Activated CD4-positive, alpha-beta T cell treated with anti-CD3 and anti-CD28 coated beads, Interleukin-2, amount 10 ng/mL, durations not matched to agents 24 days and 14 days (primary cell): ENCODE measurements at places on chromosomes 12 and 14. TPM values are rescaled to one million over a fixed set of nuclear protein-coding genes. Genes with fewer than 3 reads are reported as not detected.

RXYLT1 gene
- total RNA-seq = 26.6 and 27.6 TPM in 2 replicates

MMP14 gene
- total RNA-seq = 2.1 and 3.2 TPM in 2 replicates

TEX52 gene
- total RNA-seq = 0.17 TPM in 1 of 2 replicates, not detected in the other

PLBD2 gene
- total RNA-seq = 16.0 and 16.3 TPM in 2 replicates

BEGAIN gene
- total RNA-seq = 3.0 and 4.8 TPM in 2 replicates

ABCB9 gene
- 3.7 and 4.1 TPM in 2 replicates for total RNA-seq

SPSB2 gene
- 3.4 TPM in 2 replicates for total RNA-seq

NINJ2 gene
- 4.8 and 5.5 TPM in 2 replicates for total RNA-seq

CMTM5 gene
- total RNA-seq = not detected in 2 replicates

KRT80 gene
- not detected in 2 replicates for total RNA-seq

CLEC7A gene
- not detected in 2 replicates for total RNA-seq

CLEC2B gene
- 13.0 and 13.1 TPM in 2 replicates for total RNA-seq

TM7SF3 gene
- 44.0 and 51.6 TPM in 2 replicates for total RNA-seq

HOXC4 gene
- not detected in 2 replicates for total RNA-seq

RFLNA gene
- not detected in 2 replicates for total RNA-seq

PRH2 gene
- not detected in 2 replicates for total RNA-seq

KRT72 gene
- 0.09 TPM in 1 of 2 replicates, not detected in the other for total RNA-seq

AKAP6 gene
- total RNA-seq = 0.51 and 0.57 TPM in 2 replicates

RHEBL1 gene
- 10.9 and 11.8 TPM in 2 replicates for total RNA-seq
